ENCODE measurements at places on chromosomes 11 and 22. TPM values are rescaled to one million over a fixed set of nuclear protein-coding genes. Genes with fewer than 3 reads are reported as not detected.

The TSPAN18 gene
- 32.0 TPM for polyA plus RNA-seq

The MEI1 gene
- polyA plus RNA-seq: 2.7 TPM

The ZNF70 gene
- polyA plus RNA-seq: 1.9 TPM

The OR56A1 gene
- polyA plus RNA-seq: not detected

- DNase-seq: no peak
Measured at GRCh38 chr11:11318961-11319360, 34.1 kb downstream of the CSNK2A3 start.

DNA sequence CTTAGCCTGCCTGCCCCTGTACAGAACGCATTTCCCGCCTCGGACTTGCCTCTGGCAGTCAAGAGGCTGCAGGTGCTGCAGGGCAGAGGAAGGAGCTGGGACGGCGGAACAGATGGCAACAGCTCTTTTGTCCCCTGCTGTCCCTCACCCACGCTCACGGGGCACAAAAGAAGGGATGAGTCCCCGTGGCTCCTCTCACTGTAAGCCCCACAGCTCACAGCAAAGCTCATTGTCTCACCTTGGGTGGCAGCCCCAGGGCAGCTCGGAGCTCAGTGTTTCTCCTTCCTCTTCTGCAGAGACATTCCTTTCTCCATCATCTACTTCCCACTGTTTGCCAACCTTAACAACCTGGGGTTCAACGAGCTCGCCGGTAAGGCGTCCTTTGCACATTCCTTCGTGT, 24.3 kb downstream of the SLC25A18 start:
- no peak for DNase-seq

GRCh38 chr11:118998822-118999221, 884 bp downstream of the CENATAC start:
- peak; percentile 39 for DNase-seq

- no peak for DNase-seq
Measured at GRCh38 chr11:35971841-35972422, 28.1 kb downstream of the LDLRAD3 start.
